Left lobe of liver (tissue), 2 donors: ENCODE measurements at places on chromosomes 7 and 10.

DNA sequence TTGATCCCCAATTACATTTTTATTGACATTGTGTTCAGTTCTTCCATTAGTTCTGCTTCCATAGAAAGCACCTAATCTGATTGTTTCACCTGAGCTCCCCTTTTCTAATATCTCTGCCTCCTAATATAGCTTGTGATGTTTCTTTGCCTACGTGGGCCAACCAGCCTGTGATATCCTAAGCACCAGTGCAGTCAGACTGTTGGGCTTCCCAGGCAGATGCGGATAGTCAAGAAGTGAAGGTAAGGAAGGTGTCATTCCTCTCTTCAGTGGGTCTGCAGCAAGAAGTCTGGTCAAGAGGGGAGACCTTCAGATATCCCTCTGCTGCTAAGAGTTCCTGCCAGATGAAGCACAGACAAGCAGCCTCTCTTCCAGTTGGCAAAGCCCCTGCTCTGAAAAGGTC lies 16.2 kb upstream of the DGKI start:
- DNase-seq: no peak

DNA sequence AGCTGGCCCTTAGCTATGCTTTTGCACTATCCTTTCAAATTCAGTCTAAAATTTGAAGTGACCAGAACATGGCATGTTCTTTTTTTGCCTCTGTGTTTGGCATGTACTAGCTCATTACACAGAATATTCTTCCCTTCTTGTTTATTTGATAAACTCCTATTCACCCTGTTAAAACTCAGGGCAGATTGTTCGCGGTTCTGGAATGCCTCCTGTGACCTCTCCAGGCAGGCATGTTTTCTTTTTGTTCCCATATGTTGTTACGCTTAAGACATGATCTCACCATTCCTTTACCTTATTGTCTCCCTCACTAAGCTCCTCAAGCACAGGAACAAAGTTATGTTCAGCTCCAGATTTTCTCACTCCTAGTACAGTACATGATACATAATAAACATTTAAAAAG lies 181.7 kb downstream of the CCSER2 start:
- no peak for DNase-seq

DNA sequence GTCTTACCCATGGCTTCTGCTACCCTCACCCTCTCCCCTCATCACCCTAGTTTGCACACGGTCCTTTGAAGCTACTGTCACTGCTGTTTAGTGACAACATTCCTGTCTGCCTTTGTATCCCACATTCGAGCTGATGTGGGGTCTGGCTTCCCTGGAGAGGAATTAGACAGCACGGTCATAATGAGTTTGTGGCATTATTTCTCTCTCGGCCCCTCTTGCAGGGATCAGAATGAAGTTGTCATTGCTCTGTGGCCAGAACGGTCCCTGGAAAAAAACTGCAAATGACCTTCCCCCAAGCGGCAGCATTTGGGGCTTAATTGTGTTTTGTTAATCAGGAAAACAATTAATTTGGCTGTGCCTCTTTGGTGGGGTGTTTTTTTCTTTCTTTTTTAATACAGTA lies 317.2 kb upstream of the PODXL start:
- no peak for DNase-seq

DNA sequence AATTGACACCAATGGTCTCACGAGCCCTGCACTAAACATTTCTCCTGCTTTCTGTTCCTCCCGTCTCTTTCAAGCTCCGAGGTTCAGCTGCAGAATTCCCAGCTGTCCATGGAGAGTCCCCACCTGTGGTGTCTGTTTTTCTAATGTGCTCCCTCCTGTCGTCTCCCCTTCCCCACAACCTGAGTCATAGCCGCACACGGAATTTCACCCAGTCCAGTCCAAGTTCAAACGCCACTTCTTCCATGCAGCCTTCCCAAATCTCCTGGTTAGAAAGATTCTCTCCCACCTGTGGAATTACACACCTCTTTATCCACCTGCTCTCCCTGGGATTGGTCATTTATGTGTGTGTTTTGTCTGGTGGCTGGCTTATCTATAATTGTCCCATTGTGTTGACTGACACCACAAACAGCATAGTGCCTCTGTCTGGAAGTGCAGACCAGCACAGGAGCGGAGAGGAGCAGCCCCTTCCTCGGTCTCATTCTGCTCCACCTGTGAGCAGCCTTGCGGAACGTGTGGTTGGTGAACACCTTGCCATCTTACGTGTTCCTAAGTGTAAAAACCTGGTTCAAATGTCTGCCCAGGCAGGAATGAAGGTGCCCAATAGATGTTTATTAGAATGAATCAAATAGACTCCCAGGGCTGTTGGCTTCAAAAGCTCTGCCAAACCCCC lies 3.3 kb upstream of the DIP2C start:
- DNase-seq: no peak

GRCh38 chr10:125093199-125093973 lies 67.0 kb downstream of the CTBP2 start:
- DNase-seq: no peak

- no peak for DNase-seq
Measured at GRCh38 chr10:52011118-52011517, 303.0 kb upstream of the DKK1 start.

GRCh38 chr10:76206797-76207352 lies 775.5 kb downstream of the LRMDA start:
- DNase-seq: no peak

DNA sequence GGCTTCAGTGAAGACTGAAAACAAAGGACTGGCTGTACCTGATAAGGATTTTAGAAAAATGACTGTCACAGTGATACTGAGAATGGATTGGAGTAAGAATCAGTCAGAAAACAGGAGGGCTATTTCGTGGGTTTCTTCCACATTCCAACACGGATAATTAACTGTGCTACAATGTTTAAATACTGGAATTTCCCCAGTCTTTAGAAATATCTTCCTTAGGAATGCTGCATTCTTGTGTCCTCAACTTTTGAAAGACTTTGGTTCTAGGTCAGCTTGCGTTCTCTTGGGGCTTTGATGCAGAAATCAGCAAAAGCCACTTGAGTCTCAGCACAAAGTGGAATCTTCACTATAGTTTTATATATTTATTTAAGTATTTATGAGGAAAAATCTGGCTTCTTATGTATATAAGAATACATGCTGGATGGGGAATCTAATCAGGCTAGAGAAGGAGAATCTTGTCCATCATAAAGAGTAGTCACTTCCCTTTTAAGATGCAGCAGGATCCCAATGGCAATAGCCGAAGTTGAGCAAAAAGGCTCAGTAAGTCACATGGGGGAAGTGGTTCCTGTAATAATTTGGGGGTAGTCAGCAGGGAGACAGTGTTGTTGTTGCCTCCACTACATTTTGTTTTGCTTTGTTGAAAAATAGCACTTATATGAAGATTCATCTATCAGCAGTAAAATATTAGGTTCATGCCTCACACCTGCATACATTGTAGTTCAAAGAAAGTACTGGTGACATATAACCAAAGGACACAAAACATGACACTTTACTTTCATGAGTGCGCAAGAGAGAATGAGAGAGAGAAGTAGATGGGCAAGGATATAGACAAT lies 86.0 kb downstream of the CH25H start:
- no peak for DNase-seq

GRCh38 chr7:45624392-45624760 lies 50.2 kb downstream of the ADCY1 start:
- no peak for DNase-seq

DNA sequence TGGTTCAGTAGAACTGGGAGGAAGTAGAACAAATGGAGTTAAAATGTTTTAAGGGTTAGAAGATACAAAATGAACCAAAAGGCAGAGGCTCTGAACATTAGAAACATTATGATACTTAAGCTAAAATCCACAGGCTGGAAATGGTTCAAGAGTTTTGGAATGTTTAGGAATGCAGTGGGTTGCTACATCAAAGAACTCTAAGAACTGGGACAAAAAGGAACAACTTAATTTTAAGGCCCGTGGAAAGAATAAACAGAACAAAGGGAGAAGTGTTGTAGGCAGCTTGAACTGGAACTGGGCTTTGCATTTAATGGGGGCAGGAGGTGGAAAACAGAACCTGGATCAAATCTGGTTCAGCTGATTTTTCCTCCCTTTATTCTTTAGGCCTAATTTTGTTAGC lies 3.5 kb upstream of the C7orf25 start:
- DNase-seq: no peak

DNA sequence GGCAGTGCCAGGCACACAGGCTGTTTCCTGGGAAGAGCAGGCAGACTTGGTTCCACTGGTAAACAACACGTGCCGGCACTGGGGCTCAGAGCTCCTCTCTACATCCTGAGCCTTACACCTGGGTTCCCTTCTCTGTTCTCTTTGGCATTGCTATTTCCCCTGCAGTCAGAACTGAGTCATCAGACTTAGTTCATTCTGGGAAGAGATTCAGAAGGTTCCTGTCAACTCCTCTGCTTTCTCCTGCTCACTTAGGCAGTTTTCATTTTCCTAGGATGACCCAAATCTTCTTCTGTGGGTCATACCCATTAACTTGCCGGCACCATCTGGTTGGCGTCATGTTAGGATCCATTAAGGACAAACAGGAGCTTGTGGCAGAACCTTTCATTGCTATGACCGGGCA lies 33.4 kb upstream of the LRRC18 start:
- DNase-seq: no peak

DNA sequence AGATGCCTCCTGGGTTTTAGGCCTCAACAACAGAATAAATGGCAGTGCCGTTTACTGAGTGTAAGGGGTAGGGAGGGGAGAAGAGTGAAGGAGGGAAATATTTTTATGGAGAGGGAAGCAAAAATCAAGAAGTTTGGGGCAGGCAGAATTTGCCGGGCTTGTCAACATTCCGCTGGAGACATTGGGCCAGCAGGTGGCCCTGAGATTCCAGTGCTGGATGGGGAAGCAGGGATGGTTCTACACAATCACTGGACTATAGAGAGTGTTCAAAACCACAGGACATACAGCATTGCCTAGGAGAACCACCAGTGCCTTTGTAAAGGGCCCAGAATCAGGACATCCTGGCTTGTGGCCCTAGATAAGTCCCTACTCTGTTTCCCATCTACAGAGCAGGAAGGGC lies 598.6 kb upstream of the MGMT start:
- DNase-seq: no peak

GRCh38 chr7:136230210-136230609 lies 253.1 kb upstream of the MTPN start:
- DNase-seq: no peak

DNA sequence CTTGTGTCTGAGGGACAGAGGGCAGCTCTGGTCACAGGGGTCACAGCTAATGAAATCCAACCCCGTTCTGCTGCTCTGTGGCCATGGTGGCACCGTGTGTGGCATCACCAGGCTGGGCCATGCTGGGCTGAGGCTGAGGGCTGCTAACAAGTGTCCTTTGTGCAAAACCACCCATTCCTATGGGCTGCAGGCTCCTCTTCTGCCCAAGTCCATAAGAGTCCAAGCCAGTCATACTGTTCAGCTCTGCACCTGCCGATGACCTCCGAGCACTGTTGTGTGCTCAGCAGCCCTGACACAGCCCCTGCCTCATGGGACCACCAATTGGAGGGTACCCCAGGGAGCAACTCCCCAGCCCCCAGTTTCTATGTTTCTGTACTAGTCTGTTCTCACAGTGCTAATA lies 133.1 kb downstream of the WDR11 start:
- DNase-seq: no peak
